ENCODE measurements at places on chromosomes 2 and 18. TPM values are rescaled to one million over a fixed set of nuclear protein-coding genes. Genes with fewer than 3 reads are reported as not detected.

The ZNF396 gene
- total RNA-seq: 1.9 TPM

The PLB1 gene
- total RNA-seq: 2.1 TPM

The STAMBP gene
- 23.5 TPM for total RNA-seq

The SNX17 gene
- 102 TPM for total RNA-seq

The ROCK2 gene
- 49.0 TPM for total RNA-seq

The PRKD3 gene
- total RNA-seq: 66.8 TPM

DNA sequence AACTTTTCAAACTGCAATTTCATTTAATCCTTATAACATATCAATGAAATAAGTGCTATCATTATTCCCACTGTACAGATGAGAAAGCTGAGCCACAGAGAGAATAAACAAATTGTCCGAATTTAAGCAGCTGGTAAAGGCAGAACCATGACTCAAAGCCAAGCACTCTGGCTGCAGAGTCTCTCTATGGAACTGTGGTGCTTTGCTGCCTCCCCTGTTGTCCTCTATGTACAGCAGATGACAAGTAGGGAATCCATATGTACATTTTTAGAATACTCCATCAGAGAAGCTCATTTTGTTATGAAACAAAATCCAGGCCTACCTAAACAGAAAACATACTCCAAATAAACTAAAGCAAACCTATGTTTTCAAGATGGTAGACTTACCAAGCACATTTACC, 45.1 kb downstream of the FARSB start:
- H3K36me3 ChIP-seq: no peaks in the 10 kb centered on the region
- no peak for DNase-seq
- H3K4me3 ChIP-seq: no peak overlapping the region
- H3K27ac ChIP-seq: no peak overlapping the region
- H3K4me1 ChIP-seq: peaks cover 5% of the 10 kb centered on the region

GRCh38 chr2:9071584-9072124, 68.2 kb upstream of the MBOAT2 start:
- no peak overlapping the region for H3K4me3 ChIP-seq
- no peaks in the 10 kb centered on the region for H3K36me3 ChIP-seq
- no peaks in the 10 kb centered on the region for H3K4me1 ChIP-seq
- DNase-seq: no peak
- H3K27ac ChIP-seq: no peak overlapping the region
- H3K27me3 ChIP-seq: no peaks in the 10 kb centered on the region

- peak overlapping the region; percentile 88 for H3K27ac ChIP-seq
- no peak for DNase-seq
- H3K27me3 ChIP-seq: no peaks in the 10 kb centered on the region
- no peak overlapping the region for H3K4me3 ChIP-seq
- peaks cover 28% of the 10 kb centered on the region for H3K4me1 ChIP-seq
Observed at GRCh38 chr2:48474574-48475298, 55.2 kb upstream of the STON1 start.

- H3K36me3 ChIP-seq: no peaks in the 10 kb centered on the region
- no peaks in the 10 kb centered on the region for H3K4me1 ChIP-seq
- no peak overlapping the region for H3K27ac ChIP-seq
- no peak overlapping the region for H3K4me3 ChIP-seq
- H3K27me3 ChIP-seq: no peaks in the 10 kb centered on the region
Observed at GRCh38 chr2:234189230-234189629, 138.7 kb downstream of the SPP2 start.

- peaks cover 7% of the 10 kb centered on the region for H3K36me3 ChIP-seq
- peak; percentile 83 for DNase-seq
- peaks cover 32% of the 10 kb centered on the region for H3K4me1 ChIP-seq
- no peaks in the 10 kb centered on the region for H3K27me3 ChIP-seq
- H3K27ac ChIP-seq: peak overlapping the region; percentile 73
Observed at GRCh38 chr2:100976645-100977391, 25.3 kb upstream of the RPL31 start.

GRCh38 chr2:36356990-36357846, 1.6 kb downstream of the CRIM1 start:
- H3K36me3 ChIP-seq: no peaks in the 10 kb centered on the region
- no peaks in the 10 kb centered on the region for H3K4me1 ChIP-seq
- peak overlapping the region; percentile 84 for H3K4me3 ChIP-seq

- no peaks in the 10 kb centered on the region for H3K27me3 ChIP-seq
- H3K4me1 ChIP-seq: no peaks in the 10 kb centered on the region
- H3K4me3 ChIP-seq: no peak overlapping the region
- H3K27ac ChIP-seq: no peak overlapping the region
- no peak for DNase-seq
Observed at GRCh38 chr2:55204536-55204935, 27.6 kb downstream of the CLHC1 start.

DNA sequence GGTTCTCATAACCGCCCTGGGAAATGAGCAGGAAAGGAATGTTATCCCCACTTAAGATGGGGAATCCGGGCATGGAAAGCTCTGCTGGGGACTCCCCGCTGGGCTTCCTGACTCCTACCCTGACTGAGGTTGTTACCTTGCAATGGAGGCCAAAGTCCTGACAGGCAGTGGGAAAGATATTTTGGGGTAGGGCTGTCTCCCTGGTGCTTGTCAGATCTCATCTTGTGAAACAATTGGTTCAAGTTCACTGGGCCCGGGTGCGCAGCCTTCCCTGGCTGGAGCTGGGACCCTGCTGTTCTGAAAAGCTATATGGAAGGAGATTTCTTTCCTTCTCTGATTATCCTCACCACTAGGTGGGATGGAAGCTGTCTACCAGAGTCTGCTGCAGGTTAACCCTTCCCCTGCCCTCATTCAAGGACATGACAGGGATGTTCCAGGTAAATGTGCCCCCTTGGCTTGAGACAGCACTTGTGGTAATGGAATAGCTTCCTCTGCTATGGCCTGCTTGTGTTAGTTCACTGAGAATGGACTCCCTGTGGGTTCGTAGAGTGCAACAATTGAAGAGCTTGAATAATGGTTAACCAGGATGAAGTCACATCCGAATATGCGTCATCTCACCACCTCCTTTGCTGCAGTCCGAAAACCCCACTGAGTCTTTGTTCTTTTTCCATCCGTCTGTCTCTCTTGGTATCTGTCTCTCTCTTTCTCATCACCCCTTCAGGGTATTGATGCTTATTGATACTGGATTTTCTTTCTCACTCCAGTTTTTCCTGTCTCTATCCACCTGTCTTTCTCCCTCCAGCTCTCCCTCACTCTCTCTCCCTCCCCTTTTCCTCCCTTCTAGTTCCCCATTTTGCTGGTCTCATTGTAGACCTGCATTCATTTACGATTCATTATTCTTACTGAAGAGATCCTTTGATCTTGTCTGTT, 67.8 kb upstream of the EPAS1 start:
- no peak overlapping the region for H3K27ac ChIP-seq
- DNase-seq: no peak
- no peaks in the 10 kb centered on the region for H3K4me1 ChIP-seq

DNA sequence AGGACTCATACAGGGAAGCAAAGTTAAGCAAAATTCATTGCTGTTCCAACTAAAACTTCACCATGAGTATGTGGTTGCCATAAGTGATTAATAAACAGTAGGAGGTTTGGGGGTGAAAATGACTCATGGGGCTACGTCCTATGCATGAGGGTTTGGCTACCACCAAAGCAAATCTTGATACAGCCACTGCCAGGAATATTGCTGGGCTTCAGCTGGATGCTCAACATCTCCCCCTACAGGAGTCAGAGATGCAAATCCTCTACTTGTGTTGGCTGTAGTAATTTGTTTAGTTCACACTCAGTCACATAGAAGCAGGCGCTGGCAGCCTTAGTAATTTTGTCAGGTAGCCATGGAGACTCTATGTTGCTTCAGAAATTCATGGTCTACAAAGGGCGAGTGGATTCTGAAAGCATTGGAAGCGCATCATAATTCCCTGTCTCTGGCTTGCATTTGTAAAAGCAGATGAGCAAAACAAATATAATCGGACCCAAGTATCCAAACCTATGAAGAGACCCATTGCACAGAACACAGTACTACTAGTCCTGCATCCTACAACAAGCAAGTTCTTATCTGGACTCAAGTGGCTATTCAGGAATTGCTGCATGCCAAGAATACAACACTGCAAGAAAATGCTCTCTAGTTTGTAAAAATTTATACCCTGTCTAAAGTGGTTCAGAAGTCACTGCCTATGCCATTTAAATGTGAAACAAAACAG, 76.0 kb downstream of the CD28 start:
- no peak overlapping the region for H3K4me3 ChIP-seq
- H3K36me3 ChIP-seq: no peaks in the 10 kb centered on the region
- DNase-seq: no peak
- no peaks in the 10 kb centered on the region for H3K27me3 ChIP-seq
- H3K4me1 ChIP-seq: peaks cover 39% of the 10 kb centered on the region

DNA sequence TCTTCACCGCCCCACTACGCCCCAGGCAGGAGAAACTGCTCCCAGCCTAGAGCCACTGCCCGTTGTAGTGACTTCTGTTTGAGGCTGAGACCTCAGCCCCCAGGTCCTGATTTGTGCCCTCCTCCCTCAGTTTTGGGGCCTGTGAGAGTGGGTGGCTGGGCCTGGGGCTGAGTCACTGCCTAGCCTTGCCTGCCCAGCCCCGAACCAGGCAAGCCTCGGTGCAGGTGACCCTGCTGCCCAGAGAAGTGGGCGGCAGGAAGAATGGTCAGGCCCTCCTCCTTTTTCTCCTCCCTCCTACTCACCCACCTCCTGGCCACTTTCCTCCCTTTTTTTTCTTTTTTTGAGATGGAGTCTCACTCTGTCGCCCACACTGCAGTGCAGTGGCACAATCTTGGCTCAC, 66.6 kb downstream of the ZFP36L2 start:
- DNase-seq: no peak
- peak overlapping the region; percentile 88 for H3K27ac ChIP-seq
- peaks cover 30% of the 10 kb centered on the region for H3K4me1 ChIP-seq
- no peak overlapping the region for H3K4me3 ChIP-seq
- H3K27me3 ChIP-seq: no peaks in the 10 kb centered on the region
- no peaks in the 10 kb centered on the region for H3K36me3 ChIP-seq

- no peak for DNase-seq
- no peak overlapping the region for H3K4me3 ChIP-seq
- no peaks in the 10 kb centered on the region for H3K36me3 ChIP-seq
- H3K27ac ChIP-seq: no peak overlapping the region
- no peaks in the 10 kb centered on the region for H3K27me3 ChIP-seq
Observed at GRCh38 chr2:158079672-158080071, 22.0 kb upstream of the UPP2 start.
